H54 (cell line): ENCODE measurements at places on chromosomes 3 and 15.
A peak's percentile ranks its signal among the peaks of the same experiment; 100 is the strongest.

- DNase-seq, result no peak
Observed at GRCh38 chr15:63048776-63049665, 6.5 kb downstream of the TPM1 start.

- no peak for DNase-seq
Observed at GRCh38 chr3:99836681-99837080, 19.0 kb downstream of the CMSS1 start.

DNA sequence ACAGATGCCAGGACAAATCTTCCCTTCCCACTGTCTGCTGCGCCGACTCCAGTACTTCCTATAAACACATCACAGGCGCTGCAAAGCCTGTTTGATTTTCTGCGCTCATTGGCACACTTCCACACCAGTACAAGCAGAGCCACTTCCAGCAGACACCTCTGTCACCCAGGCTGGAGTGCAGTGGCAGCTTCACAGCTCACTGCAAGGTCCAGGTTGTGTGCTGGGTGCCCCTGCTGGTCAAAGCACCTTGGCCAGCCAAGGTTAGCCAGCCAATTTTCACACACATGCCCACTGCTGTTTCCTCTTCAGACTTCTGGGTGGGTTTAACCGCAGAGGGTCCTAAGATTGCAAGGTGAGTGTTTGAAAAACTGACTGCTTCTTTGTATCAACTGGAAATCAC lies 4.9 kb downstream of the CHDH start:
- no peak for DNase-seq

DNA sequence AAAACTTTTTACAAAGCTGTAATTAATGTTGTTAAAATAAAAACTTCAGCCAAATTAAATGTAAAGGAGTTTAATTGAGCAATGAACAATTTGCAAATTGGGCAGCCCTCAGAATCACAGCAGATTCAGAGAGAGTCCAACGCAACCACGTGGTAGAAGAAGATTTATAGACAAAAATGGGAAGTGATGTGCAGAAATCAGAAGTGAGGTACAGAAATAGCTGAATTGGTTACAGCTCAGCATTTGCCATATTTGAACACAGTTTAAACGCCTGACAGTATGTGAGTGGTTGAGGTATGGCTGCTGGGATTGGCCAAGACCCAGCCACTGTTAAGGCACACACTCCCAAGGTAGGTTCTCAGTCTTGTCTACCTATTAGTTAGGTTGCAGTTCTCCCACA lies 14.4 kb upstream of the PLA2G4D start:
- no peak for DNase-seq

GRCh38 chr3:55337641-55338180 lies 149.4 kb downstream of the WNT5A start:
- no peak for DNase-seq

- no peak for DNase-seq
Observed at GRCh38 chr15:39709941-39710340, 72.7 kb downstream of the FSIP1 start.

- no peak for DNase-seq
Observed at GRCh38 chr3:109313061-109313460, 3.3 kb downstream of the DPPA2 start.

DNA sequence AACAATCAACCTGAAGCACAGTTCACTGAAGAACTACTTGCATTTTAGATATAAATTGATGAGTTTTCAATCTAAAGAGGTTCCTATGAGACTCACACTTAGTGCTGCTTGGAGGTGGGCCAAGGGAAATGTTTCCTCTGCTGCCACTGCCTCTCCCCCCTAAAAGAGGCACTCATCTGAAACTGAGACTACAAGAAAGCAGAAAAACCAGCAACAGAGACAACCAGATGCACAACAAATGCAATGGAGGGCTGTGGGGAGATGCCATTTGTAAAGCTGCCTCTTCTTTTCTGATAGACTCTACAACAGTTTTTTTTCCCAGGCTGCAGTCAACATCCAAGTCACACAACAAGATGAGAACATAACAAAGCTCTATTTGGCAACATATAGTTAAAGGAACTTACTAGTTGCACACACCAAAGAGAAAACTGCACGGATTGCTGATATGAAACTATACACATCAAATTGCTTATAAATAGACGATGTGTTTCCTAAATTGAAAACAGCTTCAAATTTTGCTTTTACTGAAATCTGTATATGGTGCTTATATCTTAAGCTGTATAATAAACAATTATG lies 11.0 kb downstream of the TSPAN3 start:
- no peak for DNase-seq

GRCh38 chr15:96750361-96750760 lies 419.9 kb downstream of the NR2F2 start:
- no peak for DNase-seq

DNA sequence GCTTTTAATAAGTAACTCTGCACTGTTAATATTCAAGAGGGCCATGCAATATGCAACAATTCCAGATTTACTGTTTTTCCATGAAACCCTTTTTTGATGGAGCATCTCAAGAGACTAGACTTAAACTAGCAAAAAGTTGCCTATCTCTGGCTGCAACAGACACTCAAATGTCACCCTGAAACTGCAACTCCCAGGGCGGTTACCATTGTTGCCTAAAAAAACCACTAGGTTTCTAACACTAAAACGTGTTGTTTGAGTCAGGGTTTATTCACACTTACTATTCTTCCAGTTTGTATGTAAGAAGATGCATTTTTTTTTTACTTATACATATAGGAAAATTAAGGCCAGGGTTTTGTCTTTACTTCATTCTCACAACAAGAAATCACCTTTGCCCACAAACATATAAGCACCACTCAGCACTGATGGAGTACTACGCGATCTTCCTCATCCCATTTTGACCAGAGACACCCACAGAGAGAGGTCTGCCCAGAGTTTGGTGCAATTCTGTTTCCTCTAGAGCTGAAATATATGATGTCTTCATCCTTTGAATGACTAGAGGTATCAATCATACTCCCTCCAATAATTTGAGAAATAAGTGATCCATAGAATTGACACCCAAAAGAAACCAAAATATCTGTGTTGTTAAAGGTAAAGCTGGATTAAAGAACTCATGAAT lies 124.0 kb upstream of the SNTN start:
- no peak for DNase-seq

DNA sequence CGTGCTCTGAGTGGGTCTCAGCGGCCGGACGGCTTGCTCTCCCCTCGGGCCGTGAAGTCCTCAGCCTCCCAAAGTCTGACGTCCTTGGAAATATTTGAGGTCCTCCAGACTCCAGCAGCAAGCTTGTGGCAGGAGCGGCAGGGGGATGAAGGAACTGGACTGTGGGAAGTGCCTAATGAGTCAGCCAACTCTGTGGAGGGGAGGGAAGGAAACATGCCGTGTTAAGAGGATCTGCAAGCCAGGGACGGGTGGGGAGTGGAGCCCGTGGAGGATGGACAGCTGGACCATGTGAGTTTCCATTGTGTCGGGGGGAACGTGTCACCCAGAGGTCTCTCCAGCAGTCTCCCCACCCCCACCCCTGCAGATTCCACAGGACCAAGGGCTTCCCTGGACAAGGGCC lies 39.4 kb upstream of the IDH2 start:
- peak; percentile 41 for DNase-seq

- DNase-seq, result peak; percentile 19
Observed at GRCh38 chr3:4670352-4670751, 177.2 kb downstream of the ITPR1 start.

- no peak for DNase-seq
Observed at GRCh38 chr3:93962798-93963197, 10.9 kb downstream of the PROS1 start.

DNA sequence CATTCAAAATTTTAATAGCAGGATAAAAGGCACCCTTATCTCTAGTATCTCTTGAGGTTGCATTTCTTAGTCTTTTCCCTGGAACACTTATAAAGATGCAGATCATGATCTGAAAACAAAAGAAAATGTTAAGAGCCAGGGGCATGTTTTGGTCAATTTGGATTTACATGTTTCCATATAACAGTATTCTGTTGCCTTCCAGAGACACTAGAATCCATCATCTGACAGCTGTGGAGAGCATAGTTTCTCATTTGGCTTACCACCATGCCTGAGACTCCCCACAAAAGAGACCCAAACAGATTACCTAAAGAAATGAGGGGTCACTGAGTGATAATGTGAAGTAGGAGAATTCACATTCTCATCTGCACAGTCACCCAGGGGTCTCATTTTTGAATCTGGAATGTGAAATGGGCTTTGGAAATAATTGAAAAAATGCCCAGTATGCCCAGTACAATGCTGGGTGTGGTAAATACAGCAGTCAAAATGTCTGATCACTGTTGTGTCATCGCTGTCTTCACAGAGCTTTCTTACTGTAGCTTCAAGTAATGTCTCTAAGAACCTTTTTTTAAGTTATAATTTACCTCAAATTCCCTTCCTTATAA lies 79.9 kb upstream of the ZBTB20 start:
- DNase-seq, result no peak

DNA sequence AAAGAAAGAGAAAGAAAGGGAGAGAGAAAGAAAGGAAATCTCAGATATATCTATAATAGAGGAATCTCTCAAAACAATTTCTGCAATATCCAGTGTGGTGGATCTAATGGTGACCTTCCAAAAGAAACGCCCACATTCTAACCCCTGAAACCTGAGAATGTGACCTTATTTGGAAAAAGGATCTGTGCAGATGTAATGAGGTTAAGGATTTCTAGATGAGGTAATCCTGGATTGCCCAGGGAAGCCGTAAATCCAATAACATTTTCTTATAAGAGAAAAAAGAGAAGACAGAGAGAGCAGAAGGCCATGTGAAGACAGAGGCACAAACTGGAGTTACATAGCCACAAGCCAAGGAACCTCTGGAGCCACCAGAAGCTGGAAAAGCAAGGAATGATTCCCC lies 307.6 kb downstream of the ZBTB20 start:
- DNase-seq, result no peak

DNA sequence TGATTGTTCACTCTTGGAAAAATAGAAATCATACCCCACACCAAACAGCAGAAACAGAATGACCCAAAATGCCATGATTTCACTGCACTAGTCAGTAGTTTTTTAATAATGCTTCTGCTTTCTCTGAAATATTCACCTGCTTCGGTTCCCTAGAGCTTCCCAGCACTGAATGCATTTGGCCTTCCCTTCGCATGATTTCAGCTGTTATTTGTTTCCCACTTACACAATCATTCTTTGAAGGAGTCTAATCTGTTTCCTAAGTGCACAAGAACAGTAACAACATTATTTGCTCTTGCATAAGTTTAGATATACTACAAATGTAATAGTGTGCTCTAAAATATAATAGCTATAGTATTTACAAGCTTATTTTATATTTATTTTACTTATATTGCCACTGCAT lies 178.7 kb downstream of the STAC start:
- DNase-seq, result no peak
